Right cardiac atrium (tissue), 5 donors: ENCODE measurements at places on chromosomes 4 and X. TPM values are rescaled to one million over a fixed set of nuclear protein-coding genes. Genes with fewer than 3 reads are reported as not detected.

PITX2 gene
- total RNA-seq, result not detected

HDX gene
- total RNA-seq, result 4.1 TPM

NEIL3 gene
- total RNA-seq, result 0.38 TPM

USP26 gene
- total RNA-seq, result not detected

RAB41 gene
- not detected for total RNA-seq

MTCP1 gene
- 46.1 TPM for total RNA-seq

TCEANC gene
- 6.7 TPM for total RNA-seq

IGSF1 gene
- 16.1 TPM for total RNA-seq

RAB33A gene
- total RNA-seq, result 9.8 TPM

NSUN7 gene
- 4.2 TPM for total RNA-seq

IQCM gene
- not detected for total RNA-seq

OGT gene
- total RNA-seq, result 67.8 TPM

TCEAL2 gene
- 18.6 TPM for total RNA-seq

FAM9B gene
- not detected for total RNA-seq

GRCh38 chr4:650951-651883, 22.9 kb downstream of the ATP5ME start:
- DNase-seq, result no peak

DNA sequence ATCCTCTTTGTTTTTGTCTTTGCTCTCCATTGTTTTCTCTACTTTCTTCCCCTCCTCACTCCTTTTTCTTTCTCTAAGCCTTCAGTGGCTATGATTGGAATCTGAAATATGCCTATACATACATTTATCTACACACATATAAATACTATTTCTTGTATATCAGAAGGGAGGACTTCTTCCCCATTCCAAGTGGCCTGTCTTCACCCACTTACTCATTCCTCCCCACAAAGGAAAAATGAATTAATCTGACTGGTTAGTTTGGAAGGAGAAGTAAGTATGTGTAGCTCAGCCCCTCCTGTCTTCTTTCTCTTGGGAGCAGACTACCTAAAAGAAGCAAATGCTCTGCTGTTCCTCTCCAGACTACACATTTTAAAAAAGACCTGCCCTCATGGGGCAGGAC, 17.7 kb downstream of the GUCY2F start:
- DNase-seq, result no peak

DNA sequence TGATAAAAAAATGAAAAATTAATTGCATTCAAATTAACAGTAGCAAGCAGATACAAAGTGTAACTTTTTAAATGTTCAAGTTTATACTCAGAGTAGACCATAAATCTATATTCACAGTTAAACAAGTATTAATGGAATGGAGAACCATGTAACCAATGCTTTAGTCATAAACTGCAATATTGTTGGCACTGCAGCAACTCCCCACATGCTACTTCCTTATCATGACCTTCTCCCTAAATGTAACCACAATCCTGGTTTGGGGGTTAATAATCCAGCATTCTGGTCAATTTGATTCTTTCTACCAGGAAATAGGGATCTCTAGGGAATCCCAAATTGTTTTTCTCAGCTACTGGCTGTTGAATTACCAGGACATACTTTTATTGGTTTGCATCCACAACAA, 223.9 kb upstream of the DCAF8L1 start:
- no peak for DNase-seq

- peak; percentile 90 for DNase-seq
Observed at GRCh38 chr4:89056953-89057398, at the start of gene FAM13A. TSS of gene FAM13A (minus strand) at chr4:89057185. CDS start at chr4:89056964, 221 bp downstream.

DNA sequence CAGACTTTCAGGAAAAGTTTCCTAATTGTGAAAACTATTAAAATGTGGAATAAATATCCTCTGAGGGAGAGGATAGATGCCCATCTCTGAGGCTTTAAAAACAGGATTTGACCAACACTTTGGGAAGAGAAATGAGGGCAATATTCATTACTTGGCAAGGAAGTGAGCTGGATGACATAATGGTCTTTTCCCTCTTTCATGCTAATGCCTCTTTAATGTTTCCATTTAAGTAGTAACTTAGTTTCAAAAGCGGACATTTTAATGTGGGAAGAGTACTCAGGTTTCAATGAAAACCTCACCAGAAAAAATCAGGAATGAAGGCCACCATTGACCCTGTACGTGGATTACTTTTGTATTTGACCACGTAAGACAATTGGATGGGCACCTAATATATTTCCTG, 503.3 kb downstream of the ANKRD50 start:
- no peak for DNase-seq

DNA sequence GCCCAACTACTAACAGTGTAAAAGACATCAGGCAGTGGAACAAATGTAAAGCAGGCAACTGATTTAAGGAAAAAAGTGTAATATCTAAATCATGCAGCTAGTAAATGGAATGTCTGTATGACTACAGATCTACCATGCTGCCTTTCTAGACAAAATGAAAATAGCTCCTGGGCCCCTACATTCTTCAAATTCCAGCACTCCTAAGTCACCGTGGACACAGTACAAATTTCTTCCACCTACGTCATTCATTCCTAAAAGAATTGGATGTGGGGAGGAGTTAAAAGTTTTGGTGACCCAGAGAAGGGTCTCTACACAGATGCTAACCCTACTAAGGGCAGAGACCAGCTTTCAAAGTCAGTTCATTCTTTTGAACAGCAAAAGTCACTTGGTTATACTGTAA, 137.2 kb upstream of the ARHGEF9 start:
- DNase-seq, result no peak

DNA sequence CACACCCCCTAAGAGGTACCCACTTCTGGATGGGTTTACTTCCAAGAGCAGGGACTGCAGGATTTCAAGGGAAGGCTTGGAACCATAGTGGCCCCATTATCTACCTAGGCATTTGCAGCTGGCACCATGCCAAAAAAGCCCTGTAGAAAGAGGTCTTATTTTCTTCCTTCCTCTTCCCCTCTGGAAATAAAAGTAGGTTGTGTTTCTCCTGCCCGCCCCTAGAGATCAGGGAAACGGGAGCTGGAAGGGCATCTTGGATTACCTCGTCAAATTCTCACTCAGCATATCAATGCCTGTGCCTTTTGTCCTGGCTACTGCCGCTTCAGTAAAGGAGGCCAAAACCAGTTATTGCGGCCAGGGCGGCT, 1.6 kb downstream of the SCD5 start:
- no peak for DNase-seq

DNA sequence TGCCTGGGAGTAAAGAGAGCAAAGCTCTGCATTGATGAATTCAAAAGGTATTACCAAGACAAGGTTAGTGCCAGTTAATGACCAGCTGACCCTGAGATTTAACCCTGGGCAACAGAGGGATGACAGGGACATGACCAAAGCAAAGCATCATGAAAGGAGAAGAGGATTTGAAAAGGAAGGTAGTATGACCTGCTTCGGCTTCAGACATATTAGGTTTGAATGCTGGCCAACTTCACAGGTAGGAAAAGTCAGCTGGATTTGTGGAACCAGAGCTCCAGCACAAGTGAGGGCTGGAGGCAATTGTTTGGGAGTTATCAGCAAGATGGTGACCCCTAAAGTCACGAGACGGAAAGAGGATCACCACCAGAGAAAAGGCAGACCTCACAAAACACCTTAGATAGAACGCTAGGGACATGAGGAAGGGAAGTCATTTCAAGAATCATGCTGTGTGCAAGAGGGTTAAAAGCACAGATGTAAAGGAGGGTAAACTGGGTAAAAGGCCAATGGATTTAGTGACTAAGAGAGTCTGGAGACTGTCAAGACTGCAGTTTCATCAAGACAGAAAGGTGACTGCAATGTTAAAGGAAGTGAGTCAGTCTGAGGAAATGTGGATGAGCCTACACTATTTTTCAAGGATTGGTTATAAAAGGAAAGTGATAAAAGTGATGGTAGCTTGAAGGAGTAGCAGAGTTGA, 45.6 kb downstream of the SH3RF1 start:
- no peak for DNase-seq

DNA sequence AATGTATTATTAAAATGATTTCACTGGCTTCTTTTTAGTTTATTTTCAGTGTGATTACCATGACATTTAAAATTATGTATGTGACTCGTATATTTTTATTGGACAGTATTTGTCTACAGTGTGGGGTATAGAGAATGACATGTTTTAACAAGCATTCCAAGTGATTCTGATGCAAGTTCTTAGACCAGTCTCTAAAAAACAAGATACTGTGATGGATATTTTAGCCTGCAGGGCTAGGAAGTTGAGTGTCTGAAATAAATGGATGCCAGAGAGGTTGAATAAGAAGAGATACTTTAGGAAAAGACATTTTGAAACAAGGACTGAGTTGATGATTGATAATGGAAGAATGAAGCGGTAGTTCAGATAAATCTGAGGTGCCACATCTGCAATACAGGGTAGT, 3.5 kb upstream of the MAD2L1 start:
- DNase-seq, result no peak

GRCh38 chr4:62135565-62136156, 935.5 kb downstream of the ADGRL3 start:
- no peak for DNase-seq

- DNase-seq, result no peak
Observed at GRCh38 chr4:153468587-153468986, 2.4 kb downstream of the TMEM131L start.

DNA sequence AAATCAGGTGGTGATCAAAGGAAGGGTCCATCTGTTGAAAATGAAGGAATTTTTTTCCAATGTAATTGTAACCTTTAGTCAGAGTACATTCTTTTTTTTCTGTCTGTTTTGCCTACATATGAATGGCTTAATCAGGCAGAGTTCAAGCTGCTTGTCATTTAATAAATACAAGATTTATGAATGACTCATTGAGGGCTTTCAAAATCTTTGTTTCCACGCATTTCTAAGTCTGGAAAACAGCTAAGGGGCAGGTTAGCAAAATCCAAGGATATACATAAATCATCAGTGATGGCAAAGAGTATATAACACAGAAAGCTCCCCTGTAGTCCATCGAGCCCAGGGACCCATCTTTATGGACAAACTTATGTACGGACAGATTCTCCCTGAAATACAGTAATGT, 1.8 kb downstream of the CA5B start:
- DNase-seq, result no peak

DNA sequence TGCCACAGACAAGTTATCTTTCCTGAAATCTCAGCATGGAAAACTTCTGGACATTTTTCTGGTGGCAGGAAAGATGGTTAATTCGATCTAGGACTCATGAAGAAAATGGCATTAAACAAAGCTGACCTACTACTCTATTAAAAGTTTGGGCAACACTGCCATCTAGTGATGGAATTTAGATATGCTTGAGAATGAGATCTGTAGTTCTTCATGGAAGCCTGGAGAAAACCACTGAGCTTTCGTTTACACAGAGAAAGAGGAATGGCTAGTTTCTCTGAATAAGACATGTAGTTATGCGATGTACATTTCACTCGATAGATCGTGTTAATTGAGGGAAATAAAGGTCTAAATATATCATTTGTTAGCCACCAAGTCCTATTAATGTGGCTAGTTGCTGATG, 51.7 kb upstream of the CHRDL1 start:
- no peak for DNase-seq

GRCh38 chrX:99266255-99266654, 1143.8 kb downstream of the PCDH19 start:
- DNase-seq, result no peak

- no peak for DNase-seq
Observed at GRCh38 chrX:16628946-16629595, 20.9 kb upstream of the S100G start.

DNA sequence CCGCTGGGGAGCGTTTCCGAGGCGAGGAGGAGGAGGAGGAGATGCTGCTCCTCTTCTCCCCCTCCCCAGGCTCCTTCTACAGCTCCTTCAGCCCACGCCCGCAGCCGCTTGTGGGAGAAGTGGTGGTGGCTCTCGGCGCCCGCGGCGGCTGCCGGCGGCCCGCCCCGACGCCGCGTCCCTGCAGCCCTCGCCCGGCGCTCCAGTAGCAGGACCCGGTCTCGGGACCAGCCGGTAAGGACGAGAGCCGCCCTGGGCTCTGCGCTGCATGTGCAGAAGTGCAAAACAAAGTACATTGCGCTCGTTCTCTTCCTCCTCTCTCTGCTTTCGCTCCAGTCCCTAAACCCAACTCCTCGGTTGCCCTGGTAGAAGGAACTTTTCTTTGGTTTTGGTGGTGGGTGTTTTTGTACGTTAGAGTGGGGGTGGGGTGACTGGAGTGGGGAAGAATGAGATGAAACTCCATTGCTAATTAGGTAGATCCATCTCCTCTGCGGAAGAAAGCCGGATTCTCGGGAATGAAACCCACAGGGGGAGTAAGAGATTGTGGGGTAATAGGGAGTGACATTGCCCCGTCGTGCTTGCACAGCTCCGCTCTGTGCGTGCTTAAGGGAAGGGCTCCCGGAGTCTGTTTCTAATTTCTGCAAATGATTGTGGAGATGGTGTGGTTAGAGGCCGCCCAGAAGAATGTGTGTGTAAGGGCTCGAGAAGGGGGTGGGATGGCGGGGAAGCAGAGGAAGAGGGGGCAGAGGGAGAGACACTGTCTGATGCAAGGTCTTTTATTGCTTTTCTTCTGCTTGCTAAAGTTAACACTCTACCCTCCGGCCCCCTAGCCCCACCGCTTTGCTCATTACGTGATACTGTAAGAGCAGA, 677 bp downstream of the PTPN13 start:
- peak; percentile 52 for DNase-seq

- no peak for DNase-seq
Observed at GRCh38 chr4:144376866-144377265, 236.3 kb upstream of the GYPA start.

DNA sequence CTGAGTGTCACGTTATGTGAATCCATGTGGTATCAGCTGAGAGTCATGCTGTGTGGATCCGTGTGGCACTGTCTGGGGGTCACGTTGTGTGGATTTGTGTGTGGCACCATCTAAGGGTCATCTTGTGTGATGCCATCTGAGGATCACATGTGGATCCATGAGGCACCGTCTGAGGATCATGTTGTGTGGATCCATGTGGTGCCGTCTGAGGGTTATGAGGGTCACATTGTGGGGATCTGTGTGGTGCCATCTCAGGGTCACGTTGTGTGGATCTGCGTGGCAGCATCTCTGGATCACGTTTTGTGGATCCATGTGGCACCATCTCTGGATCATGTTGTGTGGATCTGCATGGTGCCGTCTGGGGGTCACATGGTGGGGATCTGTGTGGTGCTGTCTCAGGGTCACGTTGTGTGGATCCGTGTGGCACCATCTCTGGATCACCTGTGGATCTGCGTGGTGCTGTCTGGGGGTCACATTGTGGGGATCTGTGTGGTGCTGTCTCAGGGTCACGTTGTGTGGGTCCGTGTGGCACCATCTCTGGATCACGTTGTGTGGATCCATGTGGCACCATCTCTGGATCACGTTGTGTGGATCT, 6.9 kb downstream of the PDE6B start:
- no peak for DNase-seq

GRCh38 chr4:185845966-185846365, 34.0 kb upstream of the SORBS2 start:
- no peak for DNase-seq

DNA sequence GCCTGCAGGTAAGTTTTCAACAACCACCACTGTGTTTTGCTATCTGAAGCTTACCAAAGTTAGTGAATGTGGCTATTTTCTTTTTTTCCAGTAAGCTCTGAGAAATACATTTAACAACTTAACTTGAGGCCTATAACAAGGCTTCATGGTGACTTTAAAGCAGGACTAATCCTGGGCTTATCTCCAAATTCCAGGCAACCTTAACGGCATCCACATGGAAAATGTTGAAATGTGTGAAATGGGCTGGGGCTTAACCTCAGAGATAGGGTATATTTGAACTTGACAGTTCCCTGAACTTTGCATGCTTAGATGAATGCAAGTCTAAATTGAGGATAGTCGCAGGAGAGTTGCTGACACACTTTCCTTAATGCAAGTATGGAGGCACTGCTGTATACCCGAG, 539.2 kb downstream of the GALNTL6 start:
- no peak for DNase-seq

GRCh38 chrX:112851806-112852205, 11.2 kb upstream of the AMOT start:
- no peak for DNase-seq
